NCI-H526 (cell line): ENCODE measurements at places on chromosomes 12 and 14.

GRCh38 chr12:16323010-16323409, 24.4 kb upstream of the MGST1 start:
- no peak for DNase-seq

DNA sequence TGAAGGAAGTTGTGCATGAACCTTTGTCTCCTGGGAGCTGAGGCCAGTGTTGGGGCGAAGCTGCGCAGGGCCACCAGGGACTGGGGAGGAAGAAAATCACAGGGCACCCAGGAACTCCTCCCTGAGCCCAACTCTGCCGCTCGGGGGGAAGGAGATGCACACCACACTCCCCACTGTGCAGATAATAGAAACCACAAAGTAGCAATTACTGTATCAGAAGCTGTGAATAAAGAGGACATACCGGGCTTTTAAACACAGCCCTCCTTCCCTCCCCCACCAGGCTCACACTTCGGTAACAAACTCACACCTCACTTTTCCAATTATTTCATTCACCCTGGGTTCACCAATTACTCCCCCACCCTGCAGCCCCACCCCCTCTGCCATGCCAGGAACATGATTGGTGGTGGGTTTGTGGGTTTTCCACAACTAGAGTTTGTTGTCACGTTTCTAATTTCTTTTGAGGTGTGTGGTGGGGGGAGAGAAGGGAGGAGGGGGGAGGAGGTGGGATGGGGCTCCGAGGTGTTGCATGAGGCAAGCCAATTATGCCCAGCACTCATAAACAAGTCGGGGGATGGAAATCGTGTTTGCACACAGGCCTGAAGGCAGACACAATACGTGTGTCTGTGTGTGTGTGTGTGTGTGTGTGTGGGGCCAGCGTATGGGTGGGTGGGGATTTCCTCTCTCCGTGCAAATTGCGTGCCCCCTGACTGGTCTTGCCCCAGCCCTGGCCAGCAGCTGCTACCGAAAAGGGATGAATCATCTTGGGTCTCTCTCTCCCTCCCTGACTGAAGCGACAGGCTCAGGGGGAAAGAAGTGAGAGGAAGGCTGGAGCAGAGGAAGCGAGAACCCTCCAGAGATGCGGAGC, 103.3 kb downstream of the RBM19 start:
- no peak for DNase-seq

DNA sequence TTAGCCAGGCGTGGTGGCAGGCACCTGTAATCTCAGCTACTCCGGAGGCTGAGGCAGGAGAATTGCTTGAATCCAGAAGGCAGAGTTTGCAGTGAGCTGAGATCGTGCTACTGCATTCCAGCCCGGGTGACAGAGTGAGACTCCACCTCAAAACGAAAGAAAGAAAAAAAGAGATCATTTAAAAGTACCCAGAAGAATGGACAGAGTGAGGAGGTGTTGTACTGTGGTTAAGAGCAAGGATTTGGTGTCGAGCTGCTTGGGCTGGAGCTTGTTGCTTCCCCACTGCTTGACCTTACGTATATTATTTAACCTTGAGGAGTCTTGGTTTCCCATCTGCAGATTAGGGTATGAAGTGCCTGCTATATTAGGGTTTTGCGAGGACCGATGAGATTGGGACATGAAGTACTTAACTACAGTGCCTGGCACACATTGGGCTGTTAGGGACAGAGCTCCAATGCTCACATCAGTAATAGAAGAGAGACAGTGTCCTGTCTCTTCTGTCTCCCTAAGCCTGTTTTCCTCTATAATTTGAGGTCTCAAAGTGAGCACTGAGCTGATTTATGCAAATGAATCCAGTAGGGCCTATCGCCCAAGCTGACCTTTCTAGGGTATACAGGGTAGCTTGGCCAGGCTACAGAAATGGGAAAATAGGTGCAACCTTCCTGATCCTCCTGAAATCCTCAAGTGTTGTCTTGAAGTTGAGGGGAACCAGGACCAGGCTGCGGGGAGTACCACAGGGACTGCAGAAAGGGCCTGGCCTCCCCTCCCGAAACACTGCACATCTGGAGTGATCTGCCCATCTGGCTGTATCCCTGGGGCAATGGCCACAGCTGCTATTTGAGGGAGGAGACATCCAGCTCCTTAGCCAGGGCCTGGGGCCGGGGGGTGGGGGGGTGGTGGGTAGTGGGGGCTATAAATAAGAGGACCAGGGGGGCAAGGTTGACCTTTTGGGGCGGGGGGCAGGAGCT, 8.6 kb upstream of the HDAC7 start:
- no peak for DNase-seq

DNA sequence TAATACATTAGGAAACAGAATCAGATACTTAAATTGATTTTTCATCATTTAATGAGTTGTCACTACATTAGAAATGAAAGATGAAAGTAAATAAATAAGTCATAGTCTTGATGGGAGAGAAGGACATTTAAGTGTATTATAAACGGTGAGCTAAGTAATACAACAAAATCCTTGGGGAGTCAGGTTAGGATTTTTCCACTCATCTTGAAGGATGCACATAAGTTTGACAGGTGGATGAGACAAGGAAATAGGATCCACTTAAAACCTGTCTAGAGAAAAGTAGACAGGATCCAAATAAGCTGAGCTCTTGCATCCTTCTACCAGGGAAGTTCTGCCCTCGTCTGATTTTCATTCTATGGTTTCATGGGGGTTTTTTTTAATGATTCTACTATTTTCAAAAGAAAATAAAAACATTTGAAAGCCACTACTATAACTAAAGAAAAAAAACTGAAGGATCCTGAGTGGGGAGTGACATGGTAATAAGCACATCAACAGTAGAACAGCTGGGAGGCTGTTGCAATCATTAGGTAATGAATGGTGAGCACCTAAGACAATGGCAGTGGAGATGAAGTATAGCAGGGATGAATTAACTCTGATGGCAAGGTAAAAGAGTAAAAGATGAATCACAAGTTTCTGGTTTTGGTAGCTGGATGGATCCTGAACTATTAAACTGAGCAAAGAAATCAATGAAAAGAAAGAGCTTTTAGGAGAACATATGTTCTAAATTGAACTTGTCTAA, 17.0 kb downstream of the CEP128 start:
- no peak for DNase-seq

- no peak for DNase-seq
These were observed 238.0 kb downstream of the BCL11B start for GRCh38 chr14:99033951-99034350.

- no peak for DNase-seq
These were observed 10.5 kb downstream of the ARG2 start for GRCh38 chr14:67630186-67630585.

GRCh38 chr14:38121320-38122020, 86.2 kb upstream of the SSTR1 start:
- DNase-seq, result no peak

- no peak for DNase-seq
These were observed 5.3 kb downstream of the KCNH3 start for GRCh38 chr12:49543914-49544815.

DNA sequence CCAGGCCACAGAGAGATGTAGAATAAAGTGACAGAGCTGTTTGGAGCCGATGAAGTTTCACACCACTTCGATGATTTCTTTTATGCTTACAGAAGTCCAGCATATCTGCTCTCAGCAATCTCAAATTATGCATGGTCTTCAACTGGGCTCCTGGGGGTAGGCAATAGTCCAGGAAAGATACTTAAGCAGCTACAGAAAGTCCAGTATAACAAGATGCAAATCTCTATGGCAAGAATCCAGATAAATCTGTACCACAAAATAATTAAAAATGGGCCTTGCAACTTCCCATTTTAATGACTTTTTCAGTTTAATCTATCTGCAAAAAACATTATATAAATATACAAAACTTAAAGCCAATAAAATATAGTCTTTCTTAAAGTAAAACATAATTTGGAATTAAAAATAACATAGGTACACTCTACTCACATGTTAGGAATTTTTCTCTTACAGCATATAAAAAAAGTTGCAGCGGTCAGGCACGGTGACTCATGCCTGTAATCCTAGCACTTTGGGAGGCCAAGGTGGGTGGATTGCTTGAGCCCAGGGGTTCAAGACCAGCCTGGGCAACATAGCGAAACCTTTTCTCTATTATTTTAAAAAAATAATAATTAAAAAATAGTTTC, 20.5 kb upstream of the RAD51AP1 start:
- no peak for DNase-seq

- peak; percentile 16 for DNase-seq
These were observed 28.6 kb downstream of the SUDS3 start for GRCh38 chr12:118404876-118405521.

- DNase-seq, result peak; percentile 56
These were observed 46.6 kb downstream of the SUSD6 start for GRCh38 chr14:69657950-69658355.

GRCh38 chr12:114673169-114673833, 10.7 kb downstream of the TBX3 start:
- DNase-seq, result no peak

DNA sequence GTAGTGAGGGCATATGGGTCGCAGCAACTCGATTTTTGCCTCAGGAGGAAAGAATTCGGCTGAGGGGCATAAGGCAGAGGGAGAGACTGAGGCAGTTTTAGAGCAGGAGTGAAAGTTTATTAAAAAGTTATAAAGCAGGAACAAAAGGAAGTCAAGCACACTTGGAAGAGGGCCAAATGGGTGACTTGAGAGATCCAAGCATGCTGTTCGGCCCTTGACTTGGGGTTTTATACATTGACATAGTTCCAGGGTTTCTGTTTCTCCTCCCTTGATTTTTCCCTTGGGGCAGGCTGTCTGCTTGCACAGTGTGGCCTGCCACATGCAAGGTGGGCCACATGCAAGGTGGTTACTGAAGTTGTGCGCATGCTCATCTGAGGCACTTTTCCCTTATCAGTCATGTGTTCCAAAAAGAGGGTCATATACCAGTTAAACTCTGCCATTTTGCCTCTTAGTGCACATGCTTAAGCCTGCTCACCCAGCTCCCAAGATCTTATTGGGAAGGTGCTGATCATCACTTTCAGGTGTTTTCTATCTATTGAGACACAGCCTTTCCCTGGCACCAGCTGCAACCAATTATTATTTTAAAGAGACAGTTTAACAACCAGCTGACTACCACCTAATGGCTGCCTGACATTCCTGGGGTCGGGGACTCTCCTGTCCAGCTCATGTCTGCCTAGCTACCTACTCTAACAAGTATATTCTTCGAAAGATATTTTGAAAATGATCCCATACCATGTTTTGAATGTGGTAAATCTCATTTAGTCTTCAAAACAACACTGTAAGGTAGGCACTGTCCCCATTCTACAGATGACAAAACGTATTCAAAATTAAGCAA, 19.9 kb downstream of the PTGER2 start:
- DNase-seq, result no peak

DNA sequence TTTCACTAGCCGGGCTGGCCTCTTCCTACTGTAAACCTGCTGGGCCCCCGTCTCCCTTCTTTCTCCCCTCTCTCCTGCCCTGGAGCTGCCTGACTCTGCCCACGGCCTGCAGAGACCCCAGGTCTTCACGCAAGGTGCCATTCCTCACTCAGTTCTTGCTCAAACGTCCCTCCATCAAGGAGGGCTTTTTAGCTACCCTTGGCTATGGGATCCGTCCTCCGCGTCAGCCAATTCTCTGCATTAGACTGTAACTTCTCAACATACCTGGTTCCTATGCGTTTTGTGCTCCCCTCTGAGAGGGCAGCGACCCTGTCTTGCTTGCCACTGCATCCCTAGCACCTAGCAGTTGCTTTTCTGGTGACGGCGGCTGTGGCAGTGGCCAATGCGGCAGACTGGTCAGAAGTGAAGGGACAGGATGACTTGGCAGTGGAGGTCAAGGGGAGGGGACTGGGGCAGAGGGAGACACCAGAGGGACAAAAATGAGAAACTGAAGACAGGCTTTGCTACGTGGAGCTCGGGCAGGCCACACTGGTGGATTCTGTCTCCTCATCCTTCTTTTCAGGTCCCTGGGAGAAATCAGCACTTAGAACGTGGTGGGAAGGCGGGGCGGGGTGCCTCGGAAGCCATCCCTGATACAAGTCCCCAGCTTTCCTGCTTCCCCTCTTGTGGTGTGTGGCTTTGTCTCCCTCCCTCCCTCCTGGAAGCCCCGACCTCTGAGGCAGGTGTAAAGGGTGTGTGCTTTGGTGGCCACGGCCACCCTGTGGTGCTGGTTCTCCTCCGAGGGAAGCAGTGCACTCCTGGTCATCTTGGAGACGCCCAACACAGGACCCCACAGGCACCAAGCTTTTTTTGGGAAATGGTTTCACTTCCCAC, 1.8 kb downstream of the B3GNT4 start:
- no peak for DNase-seq

DNA sequence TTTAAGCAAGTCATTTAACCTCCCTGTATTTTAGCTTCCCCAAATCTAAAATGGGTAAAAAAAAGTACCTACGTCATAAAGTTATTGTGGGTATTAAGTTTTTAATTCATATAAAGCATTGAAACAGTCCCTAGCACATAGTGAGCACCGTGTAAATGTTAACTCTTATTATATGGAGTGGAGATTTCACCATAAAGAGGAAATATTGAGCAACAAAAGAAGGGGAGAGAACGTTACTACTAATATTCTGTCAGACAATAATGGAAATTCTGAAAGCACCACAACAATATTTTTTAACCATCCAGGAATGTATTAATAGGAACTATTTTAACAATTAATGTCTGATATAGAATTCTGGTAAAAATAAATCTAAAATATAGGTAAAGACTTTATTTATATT, 7.8 kb upstream of the CD163L1 start:
- DNase-seq, result no peak

- no peak for DNase-seq
These were observed 1.2 kb upstream of the WDR20 start for GRCh38 chr14:102138535-102138934.

DNA sequence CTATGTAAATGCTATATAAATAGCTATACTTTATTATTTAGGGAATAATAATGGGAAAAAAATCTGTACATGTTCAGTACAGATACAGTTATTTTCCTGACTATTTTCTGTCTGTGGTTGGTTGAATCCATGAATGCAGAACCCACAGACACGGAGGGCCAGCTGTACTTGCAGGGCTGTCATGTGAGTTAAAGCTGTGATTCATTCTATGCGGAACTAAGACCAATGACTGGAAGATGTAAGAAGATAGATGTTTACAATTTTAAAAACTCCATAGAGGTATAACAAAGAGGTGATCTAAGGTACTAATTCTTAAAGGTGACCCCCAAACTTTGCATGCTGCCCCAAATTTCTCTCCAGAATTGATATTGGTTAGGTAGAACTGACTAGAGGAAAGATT, 14.6 kb downstream of the PCNX4 start:
- DNase-seq, result no peak

DNA sequence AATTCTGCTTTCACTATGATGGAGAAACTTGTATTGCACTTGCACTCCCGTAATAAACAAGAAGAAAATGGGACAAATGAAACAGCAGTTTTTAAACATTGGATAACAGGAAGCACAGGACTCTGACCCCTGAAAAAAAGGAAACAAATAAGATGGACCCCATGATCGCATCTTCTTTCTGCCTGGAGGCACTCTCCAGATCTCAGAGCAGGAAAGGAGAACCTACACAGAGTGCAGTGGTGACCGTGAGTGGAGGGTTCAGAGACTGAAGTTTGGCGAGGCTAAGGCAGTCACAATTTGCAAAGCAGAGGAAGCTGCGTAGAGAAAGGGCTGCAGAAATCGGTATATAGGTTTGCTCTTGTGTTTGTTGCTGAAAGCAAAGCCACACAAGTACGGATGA, 6.1 kb upstream of the FGF6 start:
- peak; percentile 6 for DNase-seq
